Stimulated activated CD4-positive, alpha-beta T cell treated with anti-CD3 and anti-CD28 coated beads, Interleukin-1b, Interleukin-23, amount 100 ng/mL, for 4 hours (primary cell): ENCODE measurements at places on chromosomes 4 and X.

DNA sequence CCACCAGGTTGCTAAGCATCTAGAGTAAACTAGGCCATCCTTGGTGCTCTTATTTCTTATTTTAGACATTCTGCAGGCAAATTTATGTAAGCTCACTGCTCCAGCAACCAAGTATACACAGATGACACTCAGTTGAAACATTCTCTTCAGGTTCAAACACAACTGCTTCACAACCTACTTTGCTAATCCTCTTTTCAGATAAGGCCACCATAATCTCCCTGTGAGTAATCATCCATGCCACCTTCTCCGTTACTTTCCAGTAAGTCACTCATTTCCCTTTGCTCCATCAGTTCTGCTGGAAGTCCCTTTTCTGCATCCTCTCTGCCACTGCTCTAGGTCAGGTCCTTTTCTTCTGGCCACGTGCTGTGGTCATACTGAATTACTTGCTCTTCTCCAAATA lies 120.2 kb upstream of the WDFY3 start:
- DNase-seq, result no peak

DNA sequence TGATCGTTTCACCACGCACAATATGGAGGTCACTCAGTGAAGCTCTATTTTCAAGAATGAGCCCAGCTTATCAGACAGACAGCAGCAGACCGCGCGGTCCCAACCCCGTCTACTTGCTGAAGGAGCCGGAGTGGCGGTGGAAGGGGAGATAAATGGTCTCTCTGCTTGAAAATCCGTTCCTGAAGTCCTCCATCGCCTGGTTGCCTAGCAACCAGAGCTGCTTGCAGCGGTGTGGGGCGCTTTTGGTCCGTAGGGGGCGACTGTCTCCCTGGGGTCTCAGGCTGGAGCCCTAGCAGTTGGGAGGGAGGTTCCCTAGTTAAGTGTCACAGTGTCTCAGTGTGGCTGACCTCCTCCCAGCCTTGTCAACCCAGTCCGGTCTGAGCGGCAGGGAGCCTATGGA lies 8.3 kb upstream of the DLG3 start:
- DNase-seq, result no peak

- no peak for DNase-seq
Measured at GRCh38 chr4:146640021-146640464, 1.4 kb downstream of the POU4F2 start.

GRCh38 chr4:26034849-26035248 lies 120.8 kb downstream of the SMIM20 start:
- DNase-seq, result no peak

DNA sequence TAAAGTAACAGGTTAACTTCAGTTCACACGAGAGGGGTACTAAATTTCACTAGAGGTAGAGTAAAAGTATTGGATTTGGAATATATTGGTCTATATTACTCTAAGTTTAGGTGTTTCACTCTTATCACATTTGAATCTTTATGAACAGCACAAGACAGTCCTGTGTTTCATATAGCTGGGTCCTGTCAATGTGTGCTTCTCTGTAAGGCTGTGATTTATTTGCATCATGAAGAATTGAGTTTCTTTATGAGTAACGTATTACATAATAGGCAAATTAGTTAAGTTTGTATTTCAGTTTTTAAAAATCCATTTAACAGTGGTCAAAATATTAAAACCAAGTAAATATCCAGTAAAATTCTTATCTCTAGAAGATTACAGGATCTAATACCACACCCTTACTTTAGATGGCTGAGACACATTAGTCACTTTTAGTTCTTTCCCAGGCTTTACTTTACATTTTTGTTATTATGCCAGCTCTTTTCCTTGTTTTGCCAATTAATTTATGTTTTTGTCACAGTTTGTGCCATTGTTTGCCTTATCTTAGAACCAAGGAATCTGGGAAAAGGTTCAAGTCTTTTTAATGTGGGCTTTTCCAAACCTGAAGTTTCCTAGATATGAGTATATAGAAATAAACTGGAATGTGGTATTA lies 32.1 kb downstream of the NUDT6 start:
- no peak for DNase-seq

DNA sequence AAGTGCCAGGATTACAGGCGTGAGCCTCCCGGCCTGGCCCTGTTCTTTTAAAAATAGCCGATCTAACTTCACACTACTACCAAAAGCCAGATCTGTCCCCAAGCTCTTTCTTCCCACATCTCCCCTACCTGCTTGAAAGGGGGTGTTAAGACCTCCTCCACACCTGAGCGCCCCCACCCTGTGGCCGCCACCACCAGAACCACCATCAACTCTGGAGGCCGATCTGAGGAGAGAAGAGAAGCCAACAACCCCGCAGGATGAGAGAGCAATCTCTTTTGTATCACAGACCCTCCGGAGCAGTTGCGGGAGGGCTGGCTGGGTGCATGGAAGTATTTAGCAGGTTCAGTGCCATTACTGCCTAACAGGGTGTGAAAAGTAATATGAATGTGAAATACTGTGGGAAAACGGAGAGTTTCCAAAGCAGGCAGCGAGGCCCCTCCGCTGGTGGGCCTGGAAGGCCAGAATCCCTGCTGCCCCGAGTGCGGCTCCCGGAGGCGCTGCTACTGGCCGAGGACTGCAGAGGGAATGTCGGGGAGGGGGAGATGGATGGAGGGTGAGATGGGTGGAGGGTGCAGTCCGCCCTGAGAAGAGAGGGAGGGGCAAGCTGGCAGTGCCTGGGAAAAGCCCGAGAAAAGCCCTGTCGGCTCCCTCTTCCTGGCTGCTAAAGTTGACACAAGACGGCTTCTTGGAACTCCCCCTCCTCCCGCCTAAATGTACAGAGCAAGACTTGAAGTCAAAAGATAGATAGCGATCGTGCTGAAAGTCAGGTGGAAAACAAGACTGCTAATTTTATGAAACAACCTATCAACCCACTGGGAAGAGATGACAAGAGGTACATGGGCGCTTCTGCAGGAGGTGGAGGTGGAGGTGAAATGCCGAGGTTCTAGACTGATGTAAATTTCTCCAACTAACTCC lies 22.3 kb downstream of the HAND2 start:
- DNase-seq, result no peak

DNA sequence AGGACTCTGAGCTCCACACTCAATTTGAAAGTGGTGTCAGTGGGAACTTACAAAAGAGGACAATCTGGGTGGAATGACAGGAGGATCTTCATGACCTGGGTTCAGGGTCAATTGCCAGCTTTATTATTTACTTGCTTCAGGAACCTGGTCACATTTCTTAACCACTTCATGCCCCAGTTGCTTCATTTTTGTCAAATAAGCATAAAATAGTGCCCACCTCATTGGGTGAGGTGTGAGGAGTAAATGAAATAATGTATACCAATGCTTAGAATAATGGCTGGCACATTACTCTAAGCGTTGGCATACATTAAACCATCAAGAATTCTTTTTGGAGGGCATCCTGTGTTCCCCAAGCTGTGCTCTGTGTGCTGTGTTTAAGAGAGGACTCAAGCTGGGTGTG lies 19.4 kb downstream of the VGLL1 start:
- DNase-seq, result no peak

DNA sequence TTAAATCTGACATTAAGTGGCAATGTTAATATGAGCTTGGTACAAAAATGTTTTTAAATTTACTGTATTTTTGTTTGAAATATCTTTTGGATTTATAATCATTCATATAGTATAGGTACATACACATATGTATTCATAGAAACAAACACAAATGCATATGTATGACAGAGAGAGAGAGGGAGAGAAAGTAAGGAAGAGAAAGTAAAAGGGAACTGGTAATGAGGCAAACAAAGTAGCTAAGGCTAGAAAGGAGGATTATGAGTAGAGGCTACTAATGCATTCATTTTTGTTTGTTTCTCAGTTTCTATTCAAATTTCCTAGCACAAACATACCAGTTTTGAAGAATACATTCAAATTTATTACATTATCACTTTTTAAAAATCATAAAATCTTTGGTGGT lies 132.4 kb downstream of the GLRA3 start:
- no peak for DNase-seq
